ENCODE measurements at places on chromosomes 2 and 18.

DNA sequence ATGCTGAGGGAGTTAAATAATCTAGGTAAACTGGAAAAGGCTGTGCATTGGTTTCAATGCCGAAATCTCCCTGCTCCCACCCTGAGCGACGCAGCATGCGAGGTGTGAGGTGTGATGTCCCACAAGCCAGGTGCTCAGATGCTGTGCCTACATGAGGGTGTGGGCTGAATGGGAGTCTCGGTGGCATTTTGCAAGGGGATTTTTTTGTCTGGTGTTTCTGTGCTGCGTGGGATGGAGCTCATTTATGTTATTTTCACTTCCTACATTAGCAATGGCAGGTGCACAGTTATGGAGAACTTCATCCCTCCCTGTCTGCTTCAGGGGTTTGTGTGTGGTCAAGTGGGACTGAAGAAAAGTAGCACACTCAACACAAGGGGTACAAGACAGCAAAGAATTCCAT lies 110.2 kb upstream of the CCDC68 start:
- H3K36me3 ChIP-seq: no peaks in the 10 kb centered on the region
- H3K27me3 ChIP-seq: no peaks in the 10 kb centered on the region
- no peak for DNase-seq
- H3K4me1 ChIP-seq: no peaks in the 10 kb centered on the region
- H3K4me3 ChIP-seq: no peak overlapping the region

DNA sequence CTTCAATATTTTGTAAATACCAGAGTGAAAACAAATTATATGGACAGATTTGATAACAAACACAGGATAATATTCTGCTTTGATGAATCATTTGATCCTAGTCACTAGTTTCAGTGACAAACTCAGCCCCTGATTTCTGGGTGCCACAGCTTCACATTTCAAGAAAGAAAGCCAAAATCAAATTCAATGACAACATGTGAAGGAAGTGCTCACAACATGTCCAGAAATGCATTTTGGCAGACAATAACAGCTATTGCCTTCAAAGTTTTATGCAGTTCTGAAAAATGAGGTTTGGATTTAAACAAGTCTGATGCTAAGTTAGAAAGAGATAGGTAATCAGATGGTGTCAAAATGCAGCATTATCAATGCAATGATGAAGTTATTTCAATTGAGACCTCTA lies 106.9 kb upstream of the PIEZO2 start:
- H3K27ac ChIP-seq: no peak overlapping the region
- no peaks in the 10 kb centered on the region for H3K27me3 ChIP-seq
- no peak for DNase-seq
- H3K4me1 ChIP-seq: no peaks in the 10 kb centered on the region

DNA sequence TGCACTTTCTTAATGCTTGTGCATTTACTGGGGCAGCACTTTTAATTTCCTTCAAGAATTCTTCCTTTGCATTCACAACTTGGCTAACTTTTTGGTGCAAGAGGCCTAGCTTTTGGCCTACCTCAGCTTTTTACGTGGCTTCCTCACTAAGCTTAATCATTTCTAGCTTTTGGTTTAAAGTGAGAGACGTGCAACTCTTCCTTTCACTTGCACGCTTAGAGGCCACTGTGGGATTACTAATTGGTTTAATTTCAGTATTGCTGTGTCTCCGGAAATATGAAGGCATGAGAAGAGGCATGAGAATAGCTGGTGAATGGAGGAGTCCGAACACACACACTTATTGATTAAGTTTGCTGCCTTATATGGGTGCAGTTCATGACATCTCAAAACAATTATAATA lies 354.1 kb downstream of the DLGAP1 start:
- H3K4me3 ChIP-seq: no peak overlapping the region
- no peaks in the 10 kb centered on the region for H3K27me3 ChIP-seq
- no peak for DNase-seq
- no peak overlapping the region for H3K27ac ChIP-seq

- DNase-seq: no peak
- peaks cover 48% of the 10 kb centered on the region for H3K4me1 ChIP-seq
- H3K36me3 ChIP-seq: no peaks in the 10 kb centered on the region
- no peak overlapping the region for H3K4me3 ChIP-seq
- H3K27ac ChIP-seq: no peak overlapping the region
Measured at GRCh38 chr2:215966274-215966673, 47.1 kb downstream of the MREG start.

DNA sequence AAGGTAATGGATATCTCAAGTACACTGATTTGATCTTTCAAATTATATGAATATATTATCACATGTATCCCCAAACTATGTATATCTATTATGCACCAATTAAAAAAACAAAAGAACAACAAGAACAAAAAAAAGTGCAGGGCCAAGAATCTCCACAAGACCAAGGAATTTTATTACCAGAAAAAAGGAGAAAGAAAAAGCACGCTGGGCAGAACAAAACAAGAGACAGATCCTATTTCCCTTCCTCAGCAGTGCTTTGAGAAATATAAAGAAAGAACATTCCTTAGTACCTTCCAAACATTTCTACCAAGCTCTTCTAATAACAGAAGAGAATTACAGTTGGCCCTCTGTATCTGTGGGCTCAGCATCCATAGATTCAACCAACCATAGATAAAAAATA lies 144.7 kb upstream of the CREB1 start:
- no peak overlapping the region for H3K4me3 ChIP-seq
- no peaks in the 10 kb centered on the region for H3K36me3 ChIP-seq
- no peaks in the 10 kb centered on the region for H3K4me1 ChIP-seq
- no peak overlapping the region for H3K27ac ChIP-seq
- H3K27me3 ChIP-seq: no peaks in the 10 kb centered on the region
- DNase-seq: no peak

- H3K4me3 ChIP-seq: no peak overlapping the region
- H3K36me3 ChIP-seq: no peaks in the 10 kb centered on the region
- DNase-seq: no peak
- H3K27ac ChIP-seq: no peak overlapping the region
- H3K4me1 ChIP-seq: no peaks in the 10 kb centered on the region
Measured at GRCh38 chr18:34633368-34633767, 76.7 kb upstream of the DTNA start.

All from esophagus squamous epithelium (tissue), 5 donors.